Stimulated activated CD4-positive, alpha-beta T cell treated with anti-CD3 and anti-CD28 coated beads, Interleukin-12 subunit alpha, Interleukin-12 subunit beta, amount 100 ng/mL, for 24 hours (primary cell): ENCODE measurements at places on chromosomes 3 and 15.

DNA sequence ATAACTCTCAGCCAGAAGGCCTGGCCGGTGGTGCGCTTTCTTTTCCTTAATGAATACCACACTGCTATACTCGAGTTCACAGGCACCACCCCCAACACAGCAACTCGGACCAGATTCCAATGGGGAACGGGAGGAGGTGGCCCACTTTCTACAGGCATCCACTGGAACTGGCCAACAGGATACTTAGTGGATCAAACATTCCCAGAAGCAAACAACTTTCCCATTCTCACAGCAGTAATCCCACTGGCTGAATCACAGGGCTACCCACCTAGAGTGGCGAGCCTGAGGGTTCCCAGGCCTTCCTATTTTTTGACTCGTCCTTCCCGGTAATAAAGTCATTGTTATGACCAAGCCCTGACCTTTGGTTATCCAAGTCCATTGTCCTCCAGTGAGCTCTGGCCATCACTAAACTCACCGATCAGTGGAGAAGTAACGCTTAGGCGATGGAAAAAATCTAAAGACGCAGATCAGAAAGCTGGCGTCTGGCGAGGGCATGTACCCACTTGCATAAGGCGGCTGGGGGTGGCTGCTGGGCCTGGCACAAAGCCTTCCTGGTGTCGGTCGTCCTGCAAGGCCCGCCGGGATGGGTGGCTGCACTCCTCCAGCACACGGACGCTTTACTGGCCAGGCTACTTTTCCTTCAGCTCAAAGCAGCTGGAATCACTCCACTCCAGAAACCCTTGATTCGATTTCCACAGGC lies 1.2 kb downstream of the EOGT start:
- no peak for DNase-seq

- DNase-seq = no peak
Measured at GRCh38 chr3:153099131-153099530, 62.9 kb upstream of the RAP2B start.

DNA sequence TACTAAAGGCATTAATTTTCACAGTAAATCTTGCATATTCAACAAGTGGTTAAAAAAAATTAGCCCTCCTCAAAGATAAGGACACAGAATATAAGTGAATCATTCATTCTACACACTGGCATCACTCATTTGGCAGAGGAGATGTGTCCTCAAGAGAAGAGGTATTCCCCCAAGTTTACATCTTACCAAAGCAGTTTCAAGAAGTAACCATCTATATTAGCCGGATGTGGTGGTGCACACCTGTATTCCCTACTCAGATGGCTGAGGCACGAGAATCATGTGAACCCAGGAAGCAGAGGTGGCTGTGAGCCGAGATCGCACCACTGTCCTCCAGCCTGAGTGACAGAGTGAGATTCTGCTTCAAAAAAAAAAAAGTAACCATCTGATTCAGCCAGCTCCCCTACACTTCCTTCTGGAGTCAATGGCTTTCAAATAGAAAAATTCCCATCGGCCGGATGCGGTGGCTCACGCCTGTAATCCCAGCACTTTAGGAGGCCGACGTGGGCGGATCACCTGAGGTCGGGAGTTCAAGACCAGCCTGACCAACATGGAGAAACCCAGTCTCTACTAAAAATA lies 15.4 kb downstream of the RAF1 start:
- DNase-seq = no peak

DNA sequence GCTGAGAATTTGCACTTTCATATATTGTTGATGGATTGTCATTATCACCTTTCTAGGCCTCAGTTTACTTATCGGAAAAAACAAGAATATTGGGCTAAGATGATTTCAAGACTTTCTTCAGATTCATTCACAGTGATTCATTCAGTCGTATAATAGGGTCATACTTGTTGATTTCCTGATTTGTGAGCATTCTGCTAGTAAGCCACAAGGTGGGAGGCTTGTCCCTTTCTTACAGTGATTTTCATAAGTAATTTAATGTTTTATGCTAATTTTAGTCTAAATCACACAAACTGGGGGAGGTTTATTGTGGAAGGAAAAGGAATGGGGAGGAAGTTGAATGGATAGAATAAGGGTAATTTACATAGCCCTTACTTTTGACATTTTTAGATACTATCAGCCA lies 126.8 kb upstream of the GOLGA6L4 start:
- DNase-seq = no peak

GRCh38 chr3:134364936-134365765 lies 9.1 kb downstream of the AMOTL2 start:
- DNase-seq = no peak

DNA sequence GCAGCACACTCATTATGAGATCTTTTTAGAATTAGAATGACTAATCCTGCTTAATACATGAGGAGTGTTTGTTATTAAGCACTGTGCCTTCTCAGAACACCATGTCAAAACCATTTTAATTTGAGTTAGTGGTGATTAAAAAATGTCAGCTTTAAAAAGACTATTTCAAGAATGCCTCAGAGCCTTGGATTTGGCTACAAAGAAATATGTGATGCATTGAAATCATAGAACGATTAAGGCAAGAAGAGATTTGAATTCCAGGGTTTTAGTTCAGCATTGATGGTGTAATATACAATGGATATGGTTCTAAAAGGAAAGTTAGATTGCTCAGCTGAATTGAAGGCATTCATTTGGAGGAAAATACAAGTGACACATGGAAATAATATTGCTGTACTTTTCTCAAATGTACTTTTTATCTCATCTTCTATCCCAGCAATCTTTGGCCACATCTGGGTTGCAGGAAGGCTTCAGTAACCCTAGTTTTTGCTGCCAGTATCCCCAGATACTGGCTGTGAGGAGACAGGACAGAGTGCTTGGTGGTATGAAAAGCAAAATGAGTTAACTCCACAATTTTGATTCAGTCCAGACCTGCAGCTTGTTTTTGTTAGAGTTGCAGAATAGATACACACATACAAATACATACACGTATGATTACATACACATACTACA lies 303.8 kb downstream of the CLSTN2 start:
- DNase-seq = no peak

- DNase-seq = no peak
Measured at GRCh38 chr3:5036858-5037257, 57.6 kb downstream of the BHLHE40 start.

DNA sequence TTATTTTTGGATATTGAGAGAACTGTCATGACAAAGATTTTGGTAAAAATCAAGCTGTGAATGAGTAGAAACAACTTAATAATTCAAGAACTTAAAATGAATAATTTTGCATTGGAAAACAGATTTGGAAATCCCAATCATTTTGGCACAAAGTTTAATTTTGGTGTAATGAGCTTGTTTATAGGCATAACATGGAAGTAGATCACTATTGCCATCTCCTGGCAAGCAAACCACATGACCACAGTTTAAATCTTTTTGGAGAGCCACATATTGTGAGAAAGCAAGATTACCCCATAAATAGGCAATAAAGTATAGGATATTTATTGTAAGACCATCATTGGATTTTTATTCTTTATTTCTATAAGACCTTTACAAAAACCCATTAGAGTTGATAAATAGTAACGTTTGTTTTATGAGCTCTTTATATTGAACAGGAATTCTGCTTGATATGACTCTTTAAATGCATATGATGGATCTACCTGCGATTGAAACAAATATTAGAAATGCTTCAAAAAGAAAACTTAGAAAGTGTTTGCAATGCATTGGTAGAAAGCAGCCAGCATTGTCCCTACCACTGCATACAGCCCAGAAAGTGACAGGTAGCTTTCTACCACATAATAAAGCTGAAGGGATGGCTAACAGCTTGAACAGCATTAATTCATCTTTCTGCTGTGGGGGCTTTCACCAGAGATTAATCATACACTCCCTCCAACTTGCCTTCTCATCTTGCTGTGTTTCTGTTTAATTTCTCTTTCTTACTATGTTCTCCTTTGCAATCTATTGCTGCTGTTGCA lies 766.8 kb downstream of the TBL1XR1 start:
- DNase-seq = no peak

- DNase-seq = no peak
Measured at GRCh38 chr15:55237219-55238130, 40.7 kb upstream of the RSL24D1 start.

GRCh38 chr15:40114218-40114617 lies 5.5 kb upstream of the BMF start:
- DNase-seq = no peak

DNA sequence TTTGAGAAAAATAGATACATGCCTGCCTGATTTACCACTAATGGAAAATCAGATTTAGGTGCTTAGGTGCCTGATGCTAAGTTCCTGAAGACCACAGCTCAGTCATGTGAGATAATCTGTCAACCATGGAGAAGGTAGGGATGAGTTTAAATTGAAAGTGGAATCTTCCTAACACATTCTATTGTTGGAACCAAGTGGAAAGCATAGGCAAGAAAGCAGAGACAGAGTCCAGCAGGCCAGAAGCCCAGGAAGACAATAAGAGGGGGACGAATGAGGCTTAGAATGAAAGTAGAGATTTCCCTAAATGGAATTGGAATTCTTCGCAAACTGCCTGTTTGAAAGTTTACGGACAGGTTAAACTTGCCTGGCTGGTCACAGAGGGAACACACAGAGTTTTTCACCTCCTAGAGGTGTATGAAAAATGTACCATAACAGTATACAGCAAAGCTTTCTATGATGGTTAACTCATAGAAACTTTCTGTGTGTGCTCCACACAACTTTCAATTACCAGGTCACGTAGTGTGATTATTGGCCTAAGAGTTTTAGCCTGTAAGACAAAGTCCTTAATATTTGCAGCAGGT lies 453.8 kb upstream of the KCNMB2 start:
- no peak for DNase-seq

DNA sequence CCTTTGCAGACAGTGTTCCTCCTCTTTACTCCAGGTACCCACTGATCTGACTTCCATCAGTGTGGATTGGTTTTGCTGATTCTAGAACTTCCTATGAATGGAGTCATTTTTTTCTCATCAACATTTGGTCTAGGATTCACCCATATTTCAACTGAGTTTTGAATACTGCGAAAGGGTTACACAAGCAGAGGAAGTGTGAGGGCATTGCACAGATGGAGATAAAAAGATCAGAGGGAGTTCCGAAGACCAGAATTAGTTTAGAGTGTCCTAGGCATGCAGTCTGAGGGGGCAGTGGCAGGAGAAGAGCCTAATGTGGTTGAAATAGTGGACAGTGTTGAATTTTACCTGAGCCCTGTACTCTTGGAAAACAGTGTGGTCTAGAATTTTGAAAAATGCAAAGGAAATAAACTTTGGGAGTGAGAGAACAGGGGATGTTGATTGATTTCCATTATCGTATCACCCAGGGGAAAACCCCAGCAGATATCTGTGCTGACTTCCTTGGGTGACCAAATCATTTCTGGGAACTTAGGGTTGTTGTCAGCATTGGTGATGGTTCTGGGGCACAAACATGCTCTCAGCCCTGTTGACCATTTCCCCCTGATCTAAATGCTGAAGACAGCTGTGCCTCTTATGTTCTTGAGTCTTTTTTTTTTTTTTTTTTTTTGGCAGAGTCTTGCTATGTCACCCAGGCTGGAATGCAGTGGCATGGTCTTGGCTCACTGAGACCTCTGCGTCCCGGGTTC lies 327.4 kb upstream of the LRRFIP2 start:
- no peak for DNase-seq

DNA sequence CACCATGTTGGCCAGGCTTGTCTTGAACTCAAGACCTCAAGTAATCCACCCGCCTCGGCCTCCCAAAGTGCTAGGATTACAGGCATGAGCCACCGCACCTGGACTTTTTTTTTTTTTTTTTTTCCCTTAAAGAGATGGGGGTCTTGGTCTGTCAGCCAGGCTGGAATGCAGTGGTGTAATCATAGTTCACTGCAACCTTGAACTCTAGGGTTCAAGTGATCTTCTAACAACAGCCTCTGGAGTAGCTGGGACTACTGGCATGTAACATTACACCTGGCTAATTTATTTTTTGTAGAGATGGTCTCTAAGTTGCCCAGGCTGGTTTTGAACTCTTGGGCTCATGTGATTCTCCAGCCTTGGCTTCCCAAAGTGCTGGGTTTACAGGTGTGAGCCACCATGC lies 81.6 kb downstream of the ANKRD28 start:
- no peak for DNase-seq

DNA sequence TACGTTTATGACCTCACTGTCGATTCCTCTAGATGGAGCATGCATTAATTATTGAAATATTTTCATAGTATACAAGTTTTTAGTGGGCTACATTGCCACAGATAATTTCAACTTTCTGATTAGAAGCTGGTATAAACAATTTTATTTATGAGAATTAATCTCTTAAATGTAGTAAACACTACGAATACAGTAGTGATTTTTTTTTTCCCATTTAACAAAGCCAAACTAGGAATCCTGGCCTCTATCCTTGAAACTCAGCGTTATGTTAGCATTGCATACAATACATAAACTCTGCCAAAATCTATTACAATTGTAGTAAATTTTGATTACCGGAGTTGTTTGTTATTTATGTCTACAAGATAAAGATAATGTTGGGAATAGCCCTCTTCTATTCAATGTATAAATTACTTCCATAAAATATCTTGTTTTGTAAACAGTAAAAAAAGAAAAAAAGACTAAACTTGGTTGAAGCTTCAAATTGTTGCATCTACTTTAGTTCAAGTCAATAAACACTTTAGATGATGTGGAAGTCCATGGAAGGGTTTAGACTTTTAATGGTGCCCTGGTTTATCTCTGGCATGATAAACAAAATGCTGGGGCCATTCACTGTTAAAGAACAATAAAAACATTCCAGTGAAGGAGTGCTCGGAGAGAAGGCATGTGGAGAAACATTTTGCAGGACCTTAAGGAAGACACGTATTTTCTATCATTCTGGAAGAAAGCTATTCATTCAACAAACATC lies 77.3 kb upstream of the NR2F2 start:
- no peak for DNase-seq

DNA sequence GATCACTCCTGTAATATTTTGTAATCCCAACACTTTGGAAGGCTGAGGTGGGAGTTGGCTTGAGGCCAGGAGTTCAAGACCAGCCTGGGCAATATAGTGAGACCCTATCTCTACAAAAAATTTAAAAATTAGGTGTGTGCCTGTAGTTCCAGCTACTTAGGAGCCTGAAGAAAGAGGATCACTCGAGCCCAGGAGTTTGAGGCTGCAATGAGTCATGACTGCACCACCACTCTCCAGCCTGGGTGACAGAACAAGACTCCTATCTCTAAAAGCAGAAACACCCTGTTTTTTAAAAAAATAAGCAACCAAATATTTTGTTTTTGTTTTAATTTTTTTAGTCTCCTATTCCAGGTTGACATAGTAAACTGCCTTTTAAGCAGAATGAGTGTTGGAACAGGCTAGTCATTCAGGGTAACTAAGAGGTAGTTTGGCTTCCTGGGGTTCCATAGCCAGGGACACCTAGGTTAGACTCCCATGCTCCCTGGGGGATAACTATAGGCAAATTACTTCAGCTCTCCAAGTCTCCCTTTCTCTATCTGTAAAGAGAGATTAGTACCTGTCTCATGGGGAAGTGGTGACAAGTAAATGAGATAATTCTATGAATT lies 114.6 kb upstream of the C15orf61 start:
- no peak for DNase-seq

DNA sequence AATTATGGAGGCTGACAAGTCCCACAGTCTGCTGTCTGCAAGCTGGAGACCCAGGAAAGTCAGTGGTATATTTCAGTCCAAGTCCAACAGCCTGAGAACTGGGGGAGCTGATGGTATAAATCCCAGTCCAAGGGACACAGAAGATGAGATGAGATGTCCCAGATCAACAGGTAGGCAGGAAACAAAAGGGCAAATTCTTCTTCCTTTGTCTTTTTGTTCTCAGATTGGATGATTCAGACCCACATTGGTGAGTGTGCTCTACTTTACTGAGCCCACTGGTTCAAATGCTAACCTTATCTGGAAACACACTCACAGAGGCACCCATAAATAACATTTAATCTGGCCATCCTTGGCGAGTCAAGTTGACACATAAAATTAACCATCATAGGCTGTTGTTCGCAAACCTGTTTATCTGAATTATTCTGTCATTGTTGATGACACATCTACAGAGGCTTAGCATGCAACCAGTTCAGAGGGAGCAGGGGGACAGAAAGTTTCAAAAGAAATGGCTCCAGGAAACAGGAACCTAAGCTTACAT lies 62.7 kb upstream of the ITGA11 start:
- no peak for DNase-seq
